A673 (cell line): ENCODE measurements at places on chromosomes 16 and 17.

- DNase-seq = no peak
Observed at GRCh38 chr17:35368081-35368830, 5.2 kb downstream of the SLFN11 start.

GRCh38 chr16:89166696-89167424 is 4.7 kb upstream of the CDH15 start:
- no peak for DNase-seq

DNA sequence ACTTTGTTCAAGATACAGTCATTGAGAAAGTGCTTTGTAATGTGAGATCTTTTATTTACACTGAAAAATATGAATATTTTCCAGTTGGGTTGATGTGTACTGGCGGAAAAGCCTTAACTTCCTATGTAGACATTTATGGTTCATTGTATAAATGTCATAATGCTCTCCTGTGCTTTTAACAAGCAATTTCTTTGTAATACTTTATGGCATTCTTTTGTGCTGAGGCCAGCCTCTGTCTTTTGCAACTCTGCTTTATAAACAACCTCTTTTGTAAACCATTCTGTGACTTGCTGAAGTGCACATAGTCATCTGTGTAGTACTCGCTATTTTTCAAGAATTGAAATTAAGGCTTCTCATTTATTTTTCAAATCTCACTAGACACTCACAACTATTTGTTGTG is 291.2 kb downstream of the CDH11 start:
- DNase-seq = no peak

GRCh38 chr17:1829216-1829591 is 498 bp downstream of the SMYD4 start:
- no peak for DNase-seq
